Right lung (tissue), 10 donors: ENCODE measurements at places on chromosomes 13 and 19. TPM values are rescaled to one million over a fixed set of nuclear protein-coding genes. Genes with fewer than 3 reads are reported as not detected.

- no peak for DNase-seq
These were observed 933.9 kb downstream of the DIAPH3 start for GRCh38 chr13:59229861-59230260.

The CAMSAP3 gene
- polyA plus RNA-seq: 7.8 TPM

DNA sequence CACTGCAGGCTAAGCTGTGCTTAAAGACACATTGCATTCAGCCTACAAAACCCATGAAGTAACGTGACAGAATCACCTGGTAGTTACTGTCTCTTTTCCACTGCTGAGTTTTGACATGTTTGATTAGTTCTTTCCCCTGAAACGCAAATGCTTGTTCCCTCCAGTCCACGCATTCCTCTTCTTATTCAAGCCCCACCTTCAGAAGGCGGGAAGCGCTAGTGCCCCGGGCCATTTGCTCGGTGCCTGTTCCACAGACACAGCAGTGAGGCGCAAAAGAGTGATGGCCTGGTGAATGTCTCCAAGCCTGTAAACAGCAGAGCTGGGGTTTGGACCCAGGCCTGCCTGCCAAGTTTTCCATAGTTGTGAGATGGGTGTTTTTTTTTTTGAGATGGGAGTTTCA lies 10.9 kb downstream of the ACP4 start:
- DNase-seq: no peak

The MCF2L gene
- 23.3 TPM for polyA plus RNA-seq

DNA sequence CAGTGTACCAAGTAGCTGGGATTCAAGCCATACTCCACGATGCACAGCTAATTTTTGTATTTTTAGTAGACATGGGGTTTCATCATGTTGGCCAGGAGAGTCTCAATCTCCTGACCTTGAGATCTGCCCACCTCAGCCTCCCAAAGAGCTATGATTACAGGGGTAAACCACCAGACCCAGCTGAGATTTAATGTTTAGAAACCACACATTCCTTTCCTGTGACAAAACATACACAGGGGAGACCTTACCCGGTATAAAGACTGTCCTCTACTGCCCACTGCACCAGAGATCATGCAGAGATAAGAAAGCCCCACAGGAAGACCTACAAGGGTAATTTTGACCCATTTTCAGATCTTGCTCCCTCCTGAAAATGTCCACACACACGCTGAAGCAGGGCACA lies 22.8 kb upstream of the ZNF83 start:
- DNase-seq: no peak

- no peak for DNase-seq
These were observed 16.2 kb downstream of the TMTC4 start for GRCh38 chr13:100658363-100658762.

DNA sequence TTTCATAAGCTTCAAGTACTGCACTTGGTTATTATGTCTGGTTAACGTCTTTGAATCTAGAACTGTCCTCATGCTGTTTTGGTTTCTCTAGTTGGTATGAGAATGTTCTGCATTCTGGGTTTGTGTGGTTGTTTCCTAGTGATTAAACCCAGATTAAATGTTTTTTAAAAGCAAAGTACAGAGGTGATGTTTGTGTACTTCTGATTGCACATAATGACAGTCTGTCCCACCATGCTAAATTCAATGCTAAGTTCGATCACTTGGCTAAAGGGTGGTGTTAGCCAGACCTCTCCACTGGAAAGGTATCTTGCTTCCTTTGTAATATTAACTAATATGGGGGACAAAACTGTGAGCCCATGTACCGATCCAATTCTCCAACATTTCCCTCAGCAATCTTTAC lies 14.6 kb downstream of the N4BP2L1 start:
- no peak for DNase-seq

GRCh38 chr13:46202188-46202795 lies 9.4 kb upstream of the LRRC63 start:
- no peak for DNase-seq

DNA sequence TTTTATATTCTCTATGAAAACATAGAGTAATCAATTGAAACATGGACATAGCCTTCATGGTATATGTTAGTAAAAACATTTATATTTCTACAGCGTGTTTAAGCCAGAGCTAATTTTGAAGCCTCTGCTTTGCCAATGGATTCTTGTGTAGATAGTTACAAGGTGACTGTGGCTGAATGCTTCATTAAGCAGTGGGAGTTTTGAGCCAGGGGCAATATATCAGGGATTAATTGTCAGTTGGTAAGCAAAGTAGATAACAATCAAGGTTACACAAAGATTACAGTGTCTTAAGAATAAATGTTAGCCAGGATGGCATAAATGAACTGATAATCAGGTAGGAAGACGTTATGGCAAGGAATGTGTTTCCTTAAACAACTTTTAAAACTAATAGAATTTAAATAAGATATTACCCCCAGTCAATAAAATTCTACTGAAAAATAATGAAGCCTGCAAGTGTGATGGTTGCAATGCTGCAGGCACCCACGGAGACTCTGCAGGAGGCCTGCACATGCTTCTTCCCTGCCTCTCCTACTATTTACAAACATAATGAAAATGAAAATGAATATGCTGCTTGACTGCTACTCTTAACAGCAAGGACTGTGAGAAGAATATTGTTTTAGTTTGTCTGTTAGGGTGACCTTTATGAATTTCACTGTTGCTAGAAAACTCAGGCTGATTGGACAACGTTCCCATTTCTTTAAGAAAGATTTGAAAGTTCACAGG lies 588.5 kb downstream of the GPC5 start:
- no peak for DNase-seq

DNA sequence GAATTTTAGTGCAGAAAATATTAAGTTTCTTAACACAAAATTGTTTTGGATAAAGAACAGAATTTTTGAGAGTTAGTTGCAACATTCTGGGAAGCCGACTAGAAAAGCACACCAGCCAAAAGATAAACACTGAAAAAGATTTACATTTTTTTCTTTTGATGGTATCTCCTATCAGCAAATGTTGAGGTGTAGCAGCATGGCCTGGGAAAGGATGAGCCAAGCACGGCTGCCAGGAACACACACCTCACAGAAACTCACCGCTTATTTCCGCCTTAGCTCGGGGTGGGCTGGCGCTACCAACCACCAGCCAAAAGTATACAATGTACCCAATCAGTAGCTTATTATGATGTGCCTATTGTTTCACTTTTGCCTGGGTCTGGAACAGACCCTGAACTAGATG lies 134.7 kb downstream of the MIPEP start:
- no peak for DNase-seq
